ENCODE measurements at places on chromosomes 2 and 18. TPM values are rescaled to one million over a fixed set of nuclear protein-coding genes. Genes with fewer than 3 reads are reported as not detected.

DNA sequence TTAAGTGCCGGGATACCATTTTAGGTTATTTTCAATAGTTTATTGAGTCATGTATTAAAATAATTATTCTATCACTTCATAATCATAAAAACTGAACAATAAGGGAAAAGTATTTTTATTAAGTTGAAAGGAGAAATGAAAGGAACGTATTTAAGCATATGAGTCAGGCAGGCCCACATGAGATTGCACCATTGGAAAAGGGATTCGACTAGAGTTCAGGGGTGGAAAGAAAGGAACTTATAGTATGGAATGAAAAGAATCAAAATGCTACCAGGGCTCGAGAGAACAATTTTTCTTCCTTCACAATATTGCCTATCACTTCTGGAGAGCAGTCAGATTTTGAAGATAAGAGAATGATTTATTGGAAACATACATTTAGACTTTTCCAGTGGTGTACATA, 516.5 kb upstream of the NETO1 start:
- no peak overlapping the region for H3K4me3 ChIP-seq
- H3K36me3 ChIP-seq = no peaks in the 10 kb centered on the region
- H3K4me1 ChIP-seq = no peaks in the 10 kb centered on the region
- no peaks in the 10 kb centered on the region for H3K27me3 ChIP-seq
- no peak for DNase-seq

DNA sequence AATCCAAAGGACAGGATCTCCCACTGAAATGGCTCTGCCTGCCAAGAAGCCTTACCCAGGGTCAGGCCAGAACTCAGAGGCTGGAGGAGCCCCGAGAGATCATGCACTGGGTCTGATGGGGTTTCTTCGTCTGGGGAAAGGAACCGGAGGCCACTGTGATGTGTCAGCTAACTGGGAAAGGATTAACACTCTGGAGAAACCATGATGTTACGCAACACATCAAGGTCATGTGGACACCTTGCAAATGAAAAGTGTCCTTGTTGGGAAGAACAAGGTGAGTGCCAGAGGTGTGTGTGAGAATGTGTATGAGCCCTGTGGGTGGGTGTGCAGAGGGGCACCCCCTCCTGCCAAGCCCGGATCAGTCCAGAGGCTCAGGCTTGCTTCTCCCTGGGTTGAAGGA, 86.9 kb downstream of the CRACDL start:
- H3K4me1 ChIP-seq = no peaks in the 10 kb centered on the region
- H3K4me3 ChIP-seq = no peak overlapping the region
- no peaks in the 10 kb centered on the region for H3K27me3 ChIP-seq

DNA sequence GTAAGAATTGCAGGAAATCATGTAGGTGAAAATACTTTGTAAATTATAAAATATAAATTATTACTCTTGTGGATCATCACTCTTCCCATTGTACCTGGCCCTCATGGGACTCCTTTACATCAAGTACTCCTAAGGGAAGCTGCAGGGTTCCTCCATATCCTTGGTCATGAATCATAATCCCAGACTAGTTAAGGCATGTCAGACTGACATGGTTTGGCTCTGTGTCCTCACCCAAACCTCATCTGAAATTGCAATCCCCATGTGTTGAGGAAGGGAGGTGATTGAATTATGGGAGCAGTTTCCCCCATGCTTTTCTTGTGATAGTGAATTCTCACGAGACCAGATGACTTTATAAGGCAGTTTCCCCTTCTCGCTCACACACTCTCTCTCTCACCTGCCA, 77.1 kb downstream of the CMPK2 start:
- no peak overlapping the region for H3K27ac ChIP-seq
- H3K4me3 ChIP-seq = no peak overlapping the region
- no peak for DNase-seq
- H3K4me1 ChIP-seq = no peaks in the 10 kb centered on the region
- no peaks in the 10 kb centered on the region for H3K36me3 ChIP-seq
- H3K27me3 ChIP-seq = no peaks in the 10 kb centered on the region

The UBE2E3 gene
- total RNA-seq = 49.7 TPM

GRCh38 chr2:210007895-210008294, 5.5 kb downstream of the RPE start:
- no peak overlapping the region for H3K4me3 ChIP-seq
- peaks cover 39% of the 10 kb centered on the region for H3K4me1 ChIP-seq
- no peaks in the 10 kb centered on the region for H3K27me3 ChIP-seq
- no peak for DNase-seq
- peaks cover 2% of the 10 kb centered on the region for H3K36me3 ChIP-seq

GRCh38 chr2:36357847-36358659, 2.5 kb downstream of the CRIM1 start:
- peak overlapping the region; percentile 93 for H3K4me3 ChIP-seq
- no peaks in the 10 kb centered on the region for H3K36me3 ChIP-seq
- no peak for DNase-seq
- H3K4me1 ChIP-seq = peaks cover 64% of the 10 kb centered on the region

The SF3B6 gene
- 39.7 TPM for total RNA-seq

DNA sequence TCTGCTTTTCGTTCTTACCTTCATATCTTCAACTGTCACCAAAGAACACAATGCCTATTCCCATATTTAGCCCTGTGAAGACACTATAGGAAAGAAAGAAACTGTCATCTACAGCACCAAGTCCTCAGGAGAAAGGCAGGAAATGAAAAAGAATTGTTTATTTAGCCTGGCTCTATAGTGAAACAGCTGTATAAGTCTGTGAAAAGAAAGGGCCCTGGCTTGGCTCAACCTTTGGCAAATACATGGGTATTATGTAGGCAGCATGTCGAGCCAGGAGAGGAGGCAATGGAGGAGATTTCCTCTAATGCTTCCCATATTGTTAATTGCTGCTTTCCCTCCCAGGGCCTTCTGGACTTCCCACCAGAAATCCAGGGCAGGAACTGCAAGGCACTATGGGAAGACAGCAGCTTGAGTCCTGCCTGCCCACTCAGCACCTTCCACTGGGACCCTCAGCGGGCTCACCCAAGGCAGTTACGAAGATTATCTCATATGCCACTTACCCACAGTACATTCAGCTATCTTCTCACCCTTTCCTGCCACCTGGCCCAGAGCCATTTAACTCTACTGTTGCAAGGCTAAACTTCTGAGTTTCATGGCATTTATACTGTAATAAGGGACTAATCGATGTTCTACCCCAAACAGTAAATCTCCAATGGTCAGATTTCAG, 30.1 kb downstream of the SLC8A1 start:
- no peak for DNase-seq
- H3K4me1 ChIP-seq = peaks cover 38% of the 10 kb centered on the region
- H3K36me3 ChIP-seq = no peaks in the 10 kb centered on the region
- H3K4me3 ChIP-seq = no peak overlapping the region
- H3K27me3 ChIP-seq = no peaks in the 10 kb centered on the region
- no peak overlapping the region for H3K27ac ChIP-seq

GRCh38 chr2:149473521-149473920, 114.1 kb downstream of the MMADHC start:
- no peak overlapping the region for H3K4me3 ChIP-seq
- H3K4me1 ChIP-seq = no peaks in the 10 kb centered on the region
- no peak overlapping the region for H3K27ac ChIP-seq
- no peaks in the 10 kb centered on the region for H3K36me3 ChIP-seq
- DNase-seq = no peak

DNA sequence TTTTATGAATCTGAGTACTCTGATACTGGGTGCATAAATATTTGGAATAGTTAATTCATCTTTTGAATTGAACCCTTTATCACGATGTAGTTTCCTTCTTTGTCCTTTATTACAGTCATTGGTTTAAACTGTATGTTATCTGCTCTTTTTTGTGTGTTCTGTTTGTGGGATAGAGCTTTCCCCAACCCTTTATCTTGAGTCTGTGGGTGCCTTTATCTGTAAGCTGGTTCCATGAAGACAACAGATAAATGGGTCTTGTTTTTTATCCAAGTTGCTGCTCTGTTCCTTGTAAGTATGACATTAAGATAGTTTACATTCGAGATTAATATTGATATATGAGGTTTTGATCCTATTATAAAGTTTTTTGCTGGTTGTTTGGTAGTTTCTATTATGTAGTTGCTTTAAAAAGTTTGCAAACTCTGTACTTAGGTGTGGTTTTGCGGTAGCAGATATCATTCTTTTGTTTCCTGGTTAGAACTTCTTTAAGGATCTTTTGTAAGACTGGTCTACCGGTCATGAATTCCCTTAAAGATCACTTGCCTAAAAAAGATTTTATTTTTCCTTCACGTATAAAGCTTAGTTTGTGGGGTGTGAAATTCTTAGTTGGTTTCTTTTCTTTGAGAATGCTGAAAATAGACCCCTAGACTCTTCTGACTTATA, 1451.3 kb upstream of the SLC39A10 start:
- DNase-seq = no peak
- H3K27ac ChIP-seq = no peak overlapping the region
- no peaks in the 10 kb centered on the region for H3K4me1 ChIP-seq
- H3K36me3 ChIP-seq = no peaks in the 10 kb centered on the region
- H3K27me3 ChIP-seq = no peaks in the 10 kb centered on the region

- H3K27ac ChIP-seq = no peak overlapping the region
- no peaks in the 10 kb centered on the region for H3K27me3 ChIP-seq
- H3K4me3 ChIP-seq = no peak overlapping the region
- no peak for DNase-seq
- no peaks in the 10 kb centered on the region for H3K36me3 ChIP-seq
These were observed 17.6 kb upstream of the UBE2E3 start for GRCh38 chr2:180962727-180963314.

DNA sequence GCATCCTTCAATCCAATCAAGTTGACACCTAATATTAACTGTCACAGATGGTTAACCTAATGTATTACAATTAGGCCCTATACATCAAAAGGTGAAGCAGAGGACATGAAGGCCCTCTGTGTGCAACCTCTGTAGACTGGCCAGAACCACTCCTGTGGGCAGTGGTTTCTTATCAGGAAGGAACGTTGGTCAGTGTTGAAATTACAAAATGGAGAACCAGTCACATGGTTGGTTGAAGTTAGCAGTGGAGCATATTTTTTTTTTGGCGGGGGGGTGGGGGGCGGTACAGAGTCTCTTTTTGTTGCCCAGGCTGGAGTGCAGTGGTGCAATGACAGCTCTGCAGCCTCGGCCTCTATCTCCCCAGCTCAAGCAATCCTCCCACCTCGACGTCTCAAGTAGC, 19.8 kb downstream of the RNU2-63P start:
- no peaks in the 10 kb centered on the region for H3K4me1 ChIP-seq
- no peak overlapping the region for H3K27ac ChIP-seq
- no peak for DNase-seq

DNA sequence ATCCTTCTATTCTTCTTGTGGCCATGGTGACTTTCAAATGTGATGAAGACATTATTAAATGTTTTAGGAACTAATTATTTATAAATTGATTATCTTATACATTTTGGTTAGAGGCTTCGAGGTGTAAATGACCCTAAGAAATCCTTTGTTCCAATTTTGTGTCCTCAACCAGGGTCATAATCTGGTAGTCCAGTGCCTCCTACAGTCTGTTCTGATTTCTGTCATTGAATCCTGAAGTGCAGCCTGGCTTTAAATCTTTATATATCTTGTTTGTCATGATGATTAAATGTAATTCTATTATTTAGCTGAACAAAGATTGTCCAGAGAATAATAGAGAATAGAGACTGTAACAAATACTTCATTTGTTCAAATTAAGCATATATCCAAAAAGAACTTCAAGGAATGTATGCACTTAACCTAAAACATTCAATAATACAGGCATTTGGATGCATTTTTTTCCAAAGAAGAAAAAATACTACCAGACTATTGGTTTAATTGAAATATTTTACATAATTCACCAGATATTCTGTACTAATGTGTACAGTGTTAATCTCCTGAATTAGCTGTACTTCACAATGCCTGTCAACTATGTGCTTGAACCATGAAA, 89.8 kb downstream of the PRPF40A start:
- H3K27me3 ChIP-seq = no peaks in the 10 kb centered on the region
- peaks cover under 1% of the 10 kb centered on the region for H3K4me1 ChIP-seq
- H3K36me3 ChIP-seq = peaks cover 19% of the 10 kb centered on the region
- no peak overlapping the region for H3K4me3 ChIP-seq

- H3K4me1 ChIP-seq = no peaks in the 10 kb centered on the region
- H3K4me3 ChIP-seq = no peak overlapping the region
- H3K36me3 ChIP-seq = no peaks in the 10 kb centered on the region
- H3K27ac ChIP-seq = no peak overlapping the region
- H3K27me3 ChIP-seq = no peaks in the 10 kb centered on the region
These were observed 80.4 kb downstream of the PMAIP1 start for GRCh38 chr18:59980188-59980637.

DNA sequence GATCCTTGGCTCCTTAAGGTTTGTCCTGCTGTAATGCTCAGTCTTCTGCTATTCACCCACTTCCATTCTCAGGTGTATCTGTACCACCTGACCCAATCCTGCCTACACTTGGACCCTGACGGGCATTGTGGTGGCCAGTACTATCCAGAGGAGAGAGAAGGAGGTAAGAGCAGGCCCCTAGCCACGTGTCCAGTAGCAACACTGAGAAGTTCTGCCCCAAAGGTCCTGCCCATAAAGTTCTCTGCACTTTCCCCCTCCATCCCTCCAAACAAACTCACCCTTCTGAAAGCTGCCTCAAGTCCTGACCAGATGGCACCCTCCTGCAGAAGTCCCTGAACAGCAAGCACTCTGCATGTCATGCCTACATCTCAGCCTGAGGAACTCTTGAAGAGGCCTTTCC, 18.3 kb downstream of the TTC32 start:
- H3K4me3 ChIP-seq = no peak overlapping the region
- H3K27ac ChIP-seq = no peak overlapping the region
- H3K27me3 ChIP-seq = no peaks in the 10 kb centered on the region
- H3K36me3 ChIP-seq = no peaks in the 10 kb centered on the region
- H3K4me1 ChIP-seq = peaks cover 2% of the 10 kb centered on the region
- no peak for DNase-seq

The ALLC gene
- not detected for total RNA-seq

DNA sequence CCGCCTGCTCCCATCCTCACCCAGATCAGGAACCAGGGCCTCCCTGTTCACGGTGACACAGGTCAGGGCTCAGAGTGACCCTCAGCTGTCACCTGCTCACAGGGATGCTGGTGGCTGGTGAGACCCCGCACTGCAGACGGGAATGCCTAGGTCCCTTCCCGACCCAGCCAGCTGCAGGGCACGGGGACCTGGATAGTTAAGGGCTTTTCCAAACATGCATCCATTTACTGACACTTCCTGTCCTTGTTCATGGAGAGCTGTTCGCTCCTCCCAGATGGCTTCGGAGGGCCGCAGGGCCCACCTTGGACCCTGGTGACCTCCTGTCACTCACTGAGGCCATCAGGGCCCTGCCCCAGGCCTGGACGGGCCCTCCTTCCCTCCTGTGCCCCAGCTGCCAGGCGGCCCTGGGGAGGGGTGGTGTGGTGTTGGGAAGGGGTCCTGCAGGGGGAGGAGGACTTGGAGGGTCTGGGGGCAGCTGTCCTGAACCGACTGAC, 31.7 kb downstream of the GPC1 start:
- no peaks in the 10 kb centered on the region for H3K27me3 ChIP-seq
- DNase-seq = peak; percentile 1
- peaks cover 19% of the 10 kb centered on the region for H3K36me3 ChIP-seq
- H3K4me1 ChIP-seq = no peaks in the 10 kb centered on the region
- no peak overlapping the region for H3K27ac ChIP-seq

The ANKRD30B gene
- total RNA-seq = not detected

DNA sequence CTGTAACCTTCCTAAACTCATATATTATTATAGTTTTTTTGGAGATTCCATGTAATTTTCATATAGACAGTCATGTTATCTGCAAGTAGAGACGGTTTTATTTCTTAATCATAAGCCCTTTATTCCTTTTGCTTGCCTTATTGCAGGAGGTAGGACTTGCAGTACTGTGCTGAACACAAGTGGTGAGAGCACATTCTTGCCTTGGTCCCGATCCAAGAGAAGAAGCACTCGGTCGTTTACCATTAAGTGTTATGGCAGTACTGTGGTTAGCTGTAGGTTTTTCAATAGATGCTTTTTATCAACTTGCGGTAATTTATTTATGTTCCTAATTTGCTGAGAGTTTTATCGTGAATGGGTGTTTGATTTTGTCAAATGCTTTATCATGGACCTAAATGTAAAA, 305.7 kb downstream of the DYSF start:
- H3K4me1 ChIP-seq = peaks cover 12% of the 10 kb centered on the region
- H3K36me3 ChIP-seq = no peaks in the 10 kb centered on the region
- H3K4me3 ChIP-seq = no peak overlapping the region
- no peak for DNase-seq
- no peaks in the 10 kb centered on the region for H3K27me3 ChIP-seq

The VSNL1 gene
- not detected for total RNA-seq
